Heart left ventricle (tissue), 16 donors: ENCODE measurements at places on chromosomes 3 and 15. TPM values are rescaled to one million over a fixed set of nuclear protein-coding genes. Genes with fewer than 3 reads are reported as not detected.

MFSD1 gene
- 41.4 TPM for polyA plus RNA-seq

COX5A gene
- polyA plus RNA-seq = 1,480 TPM

CYP8B1 gene
- polyA plus RNA-seq = not detected

TOMM70 gene
- 25.9 TPM for polyA plus RNA-seq

TLR9 gene
- polyA plus RNA-seq = 0.04 TPM

MUSTN1 gene
- 183 TPM for polyA plus RNA-seq

FETUB gene
- not detected for polyA plus RNA-seq

IL17RC gene
- polyA plus RNA-seq = 42.1 TPM

LRTM1 gene
- polyA plus RNA-seq = not detected

CCDC39 gene
- polyA plus RNA-seq = not detected

VEPH1 gene
- 0.46 TPM for polyA plus RNA-seq

PAQR5 gene
- polyA plus RNA-seq = 1.2 TPM

CCR4 gene
- polyA plus RNA-seq = not detected

ST3GAL6 gene
- polyA plus RNA-seq = 95.9 TPM

TMEM158 gene
- polyA plus RNA-seq = 0.57 TPM

CFAP92 gene
- polyA plus RNA-seq = 0.17 TPM

NSMCE3 gene
- polyA plus RNA-seq = 6.8 TPM

UROC1 gene
- polyA plus RNA-seq = not detected

ATP13A5 gene
- not detected for polyA plus RNA-seq

GOLGA6L4 gene
- polyA plus RNA-seq = 0.72 TPM

C3orf22 gene
- not detected for polyA plus RNA-seq

STRC gene
- polyA plus RNA-seq = 0.08 TPM

C3orf85 gene
- not detected for polyA plus RNA-seq

EMC7 gene
- 86.0 TPM for polyA plus RNA-seq

TRIM42 gene
- not detected for polyA plus RNA-seq

XPC gene
- polyA plus RNA-seq = 6.1 TPM

PLA2G4E gene
- 0.01 TPM for polyA plus RNA-seq

CPA3 gene
- 0.85 TPM for polyA plus RNA-seq

CX3CR1 gene
- polyA plus RNA-seq = 0.14 TPM

CORO2B gene
- polyA plus RNA-seq = 7.2 TPM

TEX264 gene
- polyA plus RNA-seq = 69.0 TPM

EBLN2 gene
- 1.4 TPM for polyA plus RNA-seq

UBAP1L gene
- 1.8 TPM for polyA plus RNA-seq

CATSPER2 gene
- polyA plus RNA-seq = 0.53 TPM

CBLB gene
- polyA plus RNA-seq = 25.4 TPM

UCN2 gene
- 0.11 TPM for polyA plus RNA-seq

ADGRG7 gene
- polyA plus RNA-seq = not detected

TRH gene
- not detected for polyA plus RNA-seq

MGLL gene
- 38.5 TPM for polyA plus RNA-seq
